Activated T-helper 1 cell treated with anti-CD3 and anti-CD28 coated beads, Interleukin-2, amount 50 U/mL, for 16 hours (primary cell): ENCODE measurements at places on chromosomes 2 and 18.

GRCh38 chr2:45044916-45045315 lies 35.7 kb upstream of the SIX2 start:
- DNase-seq = no peak

DNA sequence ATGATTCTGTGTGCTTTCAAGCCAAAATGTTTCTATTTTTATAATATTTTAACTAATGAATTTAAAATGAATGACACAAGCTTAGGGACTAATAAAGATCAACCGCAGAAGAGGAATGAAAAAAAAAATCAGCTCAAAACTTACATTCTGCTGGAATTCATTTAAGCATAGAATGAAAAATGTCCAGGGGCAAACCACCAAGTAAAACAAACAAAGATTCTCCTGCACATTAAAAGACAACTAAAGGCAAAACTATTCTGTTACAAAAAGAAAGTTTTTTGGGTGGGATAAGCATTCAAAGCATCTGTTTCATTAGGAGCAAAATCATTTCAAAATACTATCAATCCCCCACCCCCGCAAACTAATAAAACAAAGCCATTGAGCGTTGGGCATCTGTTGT lies 99.3 kb upstream of the SOX11 start:
- DNase-seq = no peak

- peak; percentile 17 for DNase-seq
Observed at GRCh38 chr2:73070643-73071359, 711 bp downstream of the SFXN5 start.

GRCh38 chr18:13394801-13395200 lies 176.2 kb downstream of the LDLRAD4 start:
- DNase-seq = no peak
